Eye (tissue), 1 donor: ENCODE measurements at places on chromosomes 12 and 14.

GRCh38 chr14:30971586-30971985 is 53.9 kb upstream of the AP4S1 start:
- DNase-seq, result no peak

DNA sequence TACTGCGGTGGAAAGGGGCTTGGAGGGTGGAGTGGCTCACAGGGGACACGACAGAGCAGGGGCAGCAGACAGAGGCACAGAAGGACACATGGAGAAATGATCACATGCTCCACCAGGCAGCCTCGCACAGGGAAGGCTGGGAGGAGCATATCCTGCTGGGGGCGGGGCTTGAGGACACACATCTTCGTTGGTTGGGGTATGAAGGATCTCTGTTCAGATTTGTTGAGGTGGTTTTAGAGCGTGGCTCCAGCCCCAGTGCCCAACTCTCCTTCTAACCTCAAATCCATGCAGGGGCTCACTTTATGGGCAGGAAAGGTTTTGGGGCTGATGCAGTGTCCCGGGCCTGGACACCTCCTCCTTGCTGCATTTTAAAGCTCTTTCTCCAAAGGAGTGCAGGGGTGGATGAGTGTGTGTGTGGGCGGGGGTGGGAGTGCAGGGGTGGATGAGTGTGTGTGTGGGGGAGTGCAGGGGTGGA is 733 bp upstream of the P3H3 start:
- peak; percentile 95 for DNase-seq

DNA sequence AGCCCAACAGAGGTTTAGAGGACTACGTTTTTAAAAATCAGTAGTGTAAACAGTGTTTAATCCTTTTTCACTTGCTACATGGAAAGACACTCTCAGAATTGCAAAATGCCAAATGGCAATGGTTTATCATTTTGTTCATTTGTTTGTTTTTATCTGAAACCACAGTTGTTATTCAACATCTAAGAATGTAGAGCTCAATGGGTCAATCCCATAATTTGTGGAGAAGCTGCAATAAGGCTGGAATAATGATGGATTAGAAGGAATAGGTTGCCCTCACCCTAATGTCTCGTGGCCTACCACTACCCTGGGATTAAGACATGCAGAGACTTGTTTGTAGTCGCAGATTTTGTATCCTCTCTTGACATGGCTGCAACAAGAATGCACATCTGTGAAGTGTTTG is 115.7 kb downstream of the LLPH start:
- no peak for DNase-seq

DNA sequence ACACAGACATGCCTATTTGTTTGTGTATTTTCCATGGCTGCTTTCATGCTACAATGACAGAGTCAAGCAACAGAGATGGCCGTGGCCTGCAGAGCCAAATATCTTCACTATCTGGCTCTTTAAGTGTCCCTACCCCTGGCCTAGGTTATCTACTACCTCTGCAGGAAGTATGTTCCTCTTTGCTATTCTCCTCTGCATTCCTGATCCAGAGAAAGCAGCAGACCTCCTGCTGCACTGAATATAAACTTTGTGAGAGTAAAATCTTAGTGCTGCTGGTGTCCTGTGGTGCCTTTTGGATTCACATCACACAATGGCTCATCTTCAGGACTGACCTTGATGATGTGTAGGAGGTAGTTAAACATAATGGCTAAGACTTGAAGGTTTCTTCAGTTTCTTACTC is 233.4 kb downstream of the IPO8 start:
- no peak for DNase-seq

GRCh38 chr12:105109465-105110212 is 2.1 kb downstream of the WASHC4 start:
- DNase-seq, result no peak

DNA sequence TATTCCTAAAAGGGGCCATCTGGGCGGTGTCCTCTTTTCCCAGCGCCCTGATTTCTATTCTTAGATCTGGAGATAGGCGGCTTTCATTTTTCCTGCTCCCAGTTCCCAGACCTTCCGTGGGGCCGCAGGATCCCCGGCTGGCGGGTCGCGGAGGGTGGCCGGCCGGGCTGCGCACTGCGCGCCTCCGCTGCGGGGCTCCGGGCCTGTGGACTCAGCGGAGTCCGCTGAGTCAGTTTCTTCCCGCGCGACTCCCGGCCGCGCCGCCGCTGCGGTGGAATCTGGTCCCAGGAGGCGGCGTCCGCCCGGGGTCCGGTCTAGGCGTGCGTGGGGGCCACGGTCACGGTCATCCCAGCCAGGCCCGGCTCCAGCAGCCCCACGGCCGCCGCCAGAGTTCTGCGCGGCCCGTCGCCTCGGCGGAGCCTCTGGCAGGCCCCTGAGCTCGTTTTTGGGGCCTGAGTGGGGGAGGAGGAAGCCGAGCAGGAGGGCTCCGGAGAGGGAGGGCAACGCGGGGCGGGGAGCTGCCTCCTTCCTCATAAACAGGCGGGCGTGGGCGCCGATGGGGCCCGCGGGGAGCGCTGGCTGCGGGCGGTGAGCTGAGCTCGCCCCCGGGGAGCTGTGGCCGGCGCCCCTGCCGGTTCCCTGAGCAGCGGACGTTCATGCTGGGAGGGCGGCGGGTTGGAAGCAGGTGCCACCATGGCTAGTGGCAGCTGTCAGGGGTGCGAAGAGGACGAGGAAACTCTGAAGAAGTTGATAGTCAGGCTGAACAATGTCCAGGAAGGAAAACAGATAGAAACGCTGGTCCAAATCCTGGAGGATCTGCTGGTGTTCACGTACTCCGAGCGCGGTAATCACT is at the start of gene LRRK2:
Gene LRRK2 (plus strand): TSS at position 559 of the 853 bp plus-strand sequence. CDS start 135 bp downstream, at position 694.
- DNase-seq, result peak; percentile 89

- DNase-seq, result no peak
Measured at GRCh38 chr12:23127701-23128100, 502.7 kb downstream of the ETNK1 start.

- peak; percentile 50 for DNase-seq
Measured at GRCh38 chr12:4579305-4580102, 17.5 kb downstream of the DYRK4 start.

GRCh38 chr12:124381456-124382296 is 86.8 kb downstream of the RFLNA start:
- no peak for DNase-seq

GRCh38 chr12:114445401-114446323 is 39.7 kb upstream of the TBX5 start:
- DNase-seq, result no peak

DNA sequence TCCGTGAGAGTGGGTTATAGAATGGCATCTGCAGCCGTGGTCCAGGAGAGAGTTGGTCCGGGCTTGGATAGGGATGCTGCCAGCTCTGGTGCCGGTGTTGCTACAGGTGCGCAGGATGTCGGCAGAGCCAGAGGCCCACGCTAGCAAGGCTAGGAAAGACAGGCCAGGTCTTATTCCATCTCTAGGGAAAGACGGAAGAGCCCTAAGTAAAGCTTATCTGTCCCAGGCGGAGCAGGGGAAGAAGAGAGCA is 485 bp upstream of the PSME1 start:
- no peak for DNase-seq

- no peak for DNase-seq
Measured at GRCh38 chr14:90024910-90025309, 36.9 kb upstream of the KCNK13 start.

DNA sequence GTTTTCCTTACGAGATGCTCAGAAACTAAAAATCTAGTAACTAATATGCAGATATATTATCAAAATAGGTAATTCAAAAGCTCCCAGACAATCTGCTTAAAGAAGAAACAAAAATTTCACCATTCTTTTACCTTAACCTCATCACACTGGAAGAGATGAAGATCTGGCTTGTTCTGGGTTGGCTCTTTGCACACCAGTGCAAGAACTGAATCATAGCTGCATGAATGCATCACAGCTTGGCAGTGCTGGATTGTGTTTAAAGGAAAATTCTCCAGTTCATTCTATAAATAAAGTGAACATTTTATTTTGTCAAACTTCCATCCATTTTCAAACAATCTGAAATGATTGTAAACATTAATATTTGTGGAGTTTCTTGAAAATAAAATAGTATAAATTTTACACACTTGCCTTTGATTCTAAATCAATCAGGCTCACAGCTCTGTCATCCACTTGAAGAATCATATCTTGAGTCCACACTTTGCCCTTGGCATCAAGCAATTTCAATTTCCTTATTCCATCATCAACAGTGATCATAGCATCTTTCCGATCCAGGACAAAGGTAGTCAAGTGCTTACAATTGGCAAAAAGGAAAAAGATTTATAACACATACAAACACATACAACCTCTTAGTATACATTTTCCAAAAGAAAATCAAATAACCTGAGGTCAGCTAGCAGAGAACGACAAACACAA is 119.8 kb downstream of the EPS8 start:
- no peak for DNase-seq

DNA sequence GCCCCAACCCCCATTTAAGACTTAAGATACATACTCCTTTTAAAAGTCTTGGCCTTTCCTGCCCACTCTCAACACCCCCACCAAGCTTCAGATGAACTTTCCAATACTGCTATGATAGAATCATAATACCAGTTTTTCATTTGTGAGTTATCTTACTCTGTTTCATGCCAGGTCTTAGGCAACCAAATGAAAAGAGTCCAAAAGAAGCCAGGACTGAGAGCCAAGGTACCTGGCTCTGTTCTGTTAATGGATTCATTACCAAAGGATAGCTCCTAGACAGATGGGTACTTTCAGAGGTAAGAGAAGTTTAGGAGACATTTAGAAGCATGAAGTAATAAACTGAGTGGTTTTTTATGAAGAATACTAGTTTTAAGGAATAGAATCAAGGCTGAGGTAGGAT is 34.2 kb downstream of the FANCM start:
- DNase-seq, result no peak

GRCh38 chr14:29216268-29217232 is 450.0 kb downstream of the FOXG1 start:
- peak; percentile 55 for DNase-seq

DNA sequence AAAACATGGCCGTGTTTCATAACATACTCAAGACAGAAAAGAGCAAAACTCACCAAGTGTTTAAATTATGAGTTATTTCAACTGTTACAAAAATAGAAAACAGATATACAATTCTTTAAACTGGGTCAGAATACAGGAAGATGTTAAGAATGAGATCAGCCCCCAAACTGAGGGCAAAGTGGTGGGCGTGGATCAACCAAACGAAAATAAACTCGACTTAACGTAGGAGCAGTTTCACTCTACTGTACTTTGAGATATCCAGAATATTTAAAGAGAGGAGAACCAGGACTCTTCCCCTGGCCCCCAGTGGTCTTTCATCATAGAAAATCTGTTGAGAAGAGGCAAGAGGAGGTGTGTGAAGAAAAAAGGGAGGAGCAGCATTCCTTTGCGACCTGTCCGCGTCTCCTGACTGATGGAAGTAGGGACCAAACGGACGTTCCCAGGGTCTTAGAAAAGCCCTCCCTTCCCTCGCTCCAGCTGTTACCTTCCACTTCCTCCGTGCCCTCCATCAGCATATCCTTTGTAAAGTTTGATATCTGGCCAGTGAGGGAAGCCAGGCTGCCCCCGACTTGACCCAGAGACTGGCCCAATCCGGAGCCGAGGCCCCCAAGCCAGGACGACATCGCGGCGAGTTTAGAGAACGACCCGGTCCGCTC is 668 bp downstream of the TRIP11 start:
- peak; percentile 84 for DNase-seq

GRCh38 chr12:26156201-26156871 is 31.5 kb upstream of the BHLHE41 start:
- no peak for DNase-seq

GRCh38 chr12:81043979-81044740 is 33.7 kb upstream of the ACSS3 start:
- no peak for DNase-seq

DNA sequence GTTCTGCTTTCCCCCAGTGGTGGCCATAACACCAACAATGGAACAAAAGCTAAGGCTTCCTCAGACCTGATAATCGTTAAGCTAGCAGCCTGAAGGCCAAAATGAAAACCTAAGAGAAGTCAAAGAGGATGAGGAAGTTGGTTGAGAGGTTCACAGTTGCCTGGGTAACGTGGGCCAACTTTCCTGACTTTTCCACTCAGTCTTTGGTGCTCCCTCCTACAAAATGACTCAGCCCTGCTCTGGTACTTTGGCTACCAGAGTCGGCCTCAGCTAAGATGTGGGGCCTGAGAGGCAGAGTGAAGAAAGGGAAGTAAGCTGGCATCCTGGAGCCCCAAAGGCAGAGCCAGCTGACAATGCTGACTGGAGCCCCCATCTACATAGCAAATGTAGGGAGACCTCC is 14.9 kb upstream of the FKBP11 start:
- DNase-seq, result no peak

DNA sequence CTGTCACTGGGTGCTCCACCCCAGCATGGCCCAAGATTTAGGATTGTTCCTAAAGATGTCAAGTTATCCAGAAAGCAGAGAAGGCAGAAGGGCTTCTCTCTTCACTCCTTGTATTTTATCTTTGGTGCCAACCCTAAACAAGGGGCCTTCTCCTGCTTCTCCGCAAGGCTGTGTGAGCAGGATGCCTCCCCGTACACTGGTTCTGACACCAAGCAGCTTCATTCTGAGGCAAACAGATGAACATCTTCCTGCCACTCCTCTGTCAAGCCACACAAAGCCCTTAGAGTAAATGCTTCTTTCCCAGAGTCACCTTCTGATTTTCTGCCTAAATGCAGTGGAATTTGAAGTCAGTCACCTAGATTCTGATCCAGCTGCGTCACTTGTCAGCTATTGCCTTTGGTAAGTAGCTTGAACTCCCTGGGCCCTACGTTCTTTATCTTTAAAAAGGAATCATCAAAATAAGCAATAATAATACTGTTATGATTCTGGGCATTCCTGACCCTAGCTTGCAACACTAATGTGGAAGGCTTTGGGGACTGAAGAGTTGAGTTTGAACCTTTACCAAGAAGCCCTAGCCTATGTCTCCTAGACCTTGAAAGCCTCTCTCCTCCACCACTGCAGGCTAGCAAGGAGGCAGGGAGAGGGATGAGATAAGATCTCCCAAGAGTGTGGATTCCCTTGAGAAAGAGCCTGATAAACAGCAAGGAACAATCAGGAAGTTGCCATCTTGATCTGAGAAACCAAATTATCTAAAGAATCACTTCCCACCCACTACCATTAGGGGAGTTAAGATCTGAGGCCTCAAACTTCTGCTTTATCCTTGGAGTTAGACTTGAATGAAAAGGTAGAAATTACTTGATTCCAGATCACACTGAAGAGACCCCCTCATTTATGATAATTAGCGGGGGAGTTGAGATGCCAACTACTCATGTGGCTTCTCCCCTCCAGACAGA is 5.7 kb downstream of the KRT73 start:
- no peak for DNase-seq

- peak; percentile 81 for DNase-seq
Measured at GRCh38 chr12:57240926-57241401, 10.0 kb downstream of the STAC3 start.

DNA sequence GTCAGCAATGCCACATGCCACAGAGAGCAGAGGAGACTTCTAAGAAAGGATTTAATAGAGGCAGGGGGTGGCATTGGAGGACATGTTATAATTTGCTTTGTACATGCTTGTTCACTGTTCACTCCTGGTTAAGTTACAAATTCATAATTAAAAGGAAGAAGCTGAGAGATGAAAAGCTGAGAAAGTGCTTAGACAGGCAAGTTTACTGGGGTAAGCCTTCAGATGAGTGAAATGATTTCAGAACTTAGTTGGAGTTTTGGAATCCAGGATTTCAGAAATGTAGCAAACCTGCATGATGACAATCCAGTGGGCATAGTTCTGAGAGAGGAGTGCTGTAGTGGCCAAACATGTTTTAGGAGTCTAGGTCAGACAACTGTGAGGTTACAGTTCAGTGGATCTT is 67.3 kb upstream of the FBXO33 start:
- DNase-seq, result peak; percentile 5

- no peak for DNase-seq
Measured at GRCh38 chr14:77543240-77543551, 44.6 kb upstream of the ISM2 start.
